ENCODE measurements at places on chromosomes 11 and 22. TPM values are rescaled to one million over a fixed set of nuclear protein-coding genes. Genes with fewer than 3 reads are reported as not detected.
A peak's percentile ranks its signal among the peaks of the same experiment; 100 is the strongest.

DNA sequence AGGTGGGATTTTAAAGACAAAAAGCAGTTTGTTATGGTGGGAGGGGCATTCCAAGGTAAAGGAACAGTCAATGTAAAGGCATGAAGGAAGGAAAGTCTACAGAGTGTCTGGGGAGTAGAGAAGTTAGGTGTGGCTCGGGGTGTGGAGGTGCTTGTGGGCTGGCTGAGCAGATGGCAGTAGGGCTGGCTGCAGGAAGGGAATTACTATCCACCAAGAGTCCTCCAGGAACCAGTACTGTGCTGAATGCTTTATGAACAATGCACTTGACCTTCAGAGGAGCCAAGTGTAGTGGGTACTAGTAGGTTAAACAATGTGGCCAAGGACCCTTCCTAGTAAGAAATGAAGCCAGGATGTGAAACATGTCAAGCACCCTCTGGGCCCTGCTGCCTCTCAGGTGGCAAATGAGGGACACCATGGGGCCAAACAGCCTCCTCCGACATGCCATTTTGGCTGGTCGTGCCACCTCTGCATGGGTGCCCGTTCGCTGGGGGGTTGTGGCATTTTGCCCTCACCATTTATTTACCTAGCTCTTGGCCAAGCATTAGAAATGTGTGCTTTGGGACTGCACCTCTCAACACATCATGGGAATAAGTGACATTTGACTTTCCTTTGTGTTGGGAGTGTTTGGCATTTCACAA, 123.6 kb upstream of the TENM4 start:
- no peaks in the 10 kb centered on the region for H3K36me3 ChIP-seq
- H3K27me3 ChIP-seq = no peaks in the 10 kb centered on the region
- no peak for DNase-seq
- H3K27ac ChIP-seq = no peak overlapping the region

DNA sequence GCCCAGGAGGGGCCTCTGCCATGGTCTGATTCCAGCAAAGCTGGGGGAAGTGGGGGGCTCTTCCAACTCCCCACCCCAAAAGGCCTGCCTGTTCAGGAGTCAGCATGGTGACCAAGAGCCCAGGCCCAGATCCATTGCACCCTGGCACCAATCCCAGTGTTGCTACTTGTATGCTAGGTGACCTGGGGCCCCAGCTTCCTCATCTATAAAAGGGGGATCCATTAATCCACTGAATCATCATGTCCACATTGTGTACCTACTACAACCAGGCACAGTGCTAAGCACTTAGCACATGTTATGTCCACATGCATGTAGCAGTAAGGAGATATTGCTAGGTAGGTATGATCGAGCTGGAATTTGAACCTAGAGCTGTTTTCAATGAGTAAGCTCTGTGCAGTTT, 2.0 kb downstream of the SYT12 start:
- no peaks in the 10 kb centered on the region for H3K27me3 ChIP-seq
- no peak for DNase-seq
- no peaks in the 10 kb centered on the region for H3K4me1 ChIP-seq
- H3K27ac ChIP-seq = no peak overlapping the region

DNA sequence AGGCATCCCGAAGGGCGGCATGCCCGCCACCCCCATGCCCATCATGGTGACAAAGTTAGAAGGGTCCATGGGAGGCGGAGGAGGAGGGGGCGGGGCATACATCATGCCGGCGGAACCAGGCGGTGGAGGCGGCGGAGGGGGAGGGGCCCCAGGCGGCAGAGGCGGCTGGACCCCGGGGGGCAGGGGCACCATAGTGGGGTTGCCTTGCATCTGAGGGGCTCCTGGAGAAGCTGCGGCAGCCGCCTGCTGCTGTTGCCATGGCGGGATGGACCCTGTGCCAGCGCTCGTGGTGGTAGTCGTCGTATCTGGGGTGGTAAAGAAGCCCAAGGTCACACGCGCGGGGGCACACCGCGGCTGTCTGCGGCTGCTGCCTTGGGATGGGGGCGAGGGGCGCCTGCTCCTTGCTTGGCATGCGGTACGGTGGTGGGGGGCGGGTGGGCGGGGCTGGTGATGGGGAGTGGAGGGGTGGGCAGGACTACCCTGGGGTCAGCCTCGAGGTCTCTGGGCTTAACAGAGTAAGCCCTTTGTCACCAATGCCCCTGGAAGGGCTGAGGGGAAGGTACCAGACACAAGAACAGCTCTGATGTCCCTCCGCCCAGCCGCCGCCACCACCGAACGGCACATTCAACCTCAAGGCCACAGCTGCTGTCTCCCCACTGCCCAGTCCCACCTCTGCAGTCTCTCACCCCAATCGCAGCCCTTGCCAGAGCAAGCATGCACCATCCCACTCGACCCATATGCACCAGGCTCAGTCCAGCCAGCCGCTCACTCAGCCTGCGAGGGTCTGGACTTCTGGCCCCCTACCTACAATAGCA, 6.3 kb upstream of the PYGM start:
- no peak for DNase-seq
- H3K36me3 ChIP-seq = peaks cover 41% of the 10 kb centered on the region
- H3K27me3 ChIP-seq = no peaks in the 10 kb centered on the region
- H3K4me3 ChIP-seq = no peak overlapping the region

- H3K4me1 ChIP-seq = no peaks in the 10 kb centered on the region
- no peaks in the 10 kb centered on the region for H3K36me3 ChIP-seq
- H3K4me3 ChIP-seq = no peak overlapping the region
- no peaks in the 10 kb centered on the region for H3K27me3 ChIP-seq
- no peak overlapping the region for H3K27ac ChIP-seq
These were observed 37.0 kb downstream of the KREMEN1 start for GRCh38 chr22:29109822-29110221.

OR56A1 gene
- total RNA-seq = not detected

TUB gene
- 9.2 TPM for total RNA-seq

GLYAT gene
- not detected for total RNA-seq

GRCh38 chr11:111601979-111602864, at the start of gene SIK2:
Gene SIK2 (plus strand): TSS chr11:111602449. CDS start chr11:111602564, 115 bp downstream.
- no peaks in the 10 kb centered on the region for H3K4me1 ChIP-seq
- H3K27ac ChIP-seq = peak within 1 kb of the TSS; percentile 97
- DNase-seq = peak; percentile 94
- no peaks in the 10 kb centered on the region for H3K36me3 ChIP-seq

RIN1 gene
- total RNA-seq = 16.9 TPM

DNA sequence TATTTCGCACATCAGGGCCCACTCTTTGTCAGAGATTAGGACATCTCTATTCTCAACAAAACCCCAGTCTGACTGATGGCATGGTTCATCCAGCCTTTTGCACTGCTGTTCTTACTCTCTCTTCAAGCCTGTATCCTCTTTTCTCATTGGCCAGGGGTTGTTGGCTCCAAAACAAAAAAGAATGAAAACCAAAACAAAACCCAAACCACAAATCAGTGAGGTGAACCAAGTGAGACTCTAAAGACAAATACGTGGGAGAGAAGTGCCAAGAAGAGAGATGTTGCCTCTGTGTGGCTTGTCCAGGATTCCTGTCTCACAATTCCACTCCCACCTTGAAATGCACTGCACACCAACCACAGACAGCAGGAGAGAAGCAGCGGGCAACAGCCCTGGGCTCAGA, 278.9 kb upstream of the NARS2 start:
- H3K4me1 ChIP-seq = no peaks in the 10 kb centered on the region
- DNase-seq = no peak
- no peaks in the 10 kb centered on the region for H3K27me3 ChIP-seq
- no peak overlapping the region for H3K27ac ChIP-seq
- no peaks in the 10 kb centered on the region for H3K36me3 ChIP-seq
- H3K4me3 ChIP-seq = no peak overlapping the region

DNA sequence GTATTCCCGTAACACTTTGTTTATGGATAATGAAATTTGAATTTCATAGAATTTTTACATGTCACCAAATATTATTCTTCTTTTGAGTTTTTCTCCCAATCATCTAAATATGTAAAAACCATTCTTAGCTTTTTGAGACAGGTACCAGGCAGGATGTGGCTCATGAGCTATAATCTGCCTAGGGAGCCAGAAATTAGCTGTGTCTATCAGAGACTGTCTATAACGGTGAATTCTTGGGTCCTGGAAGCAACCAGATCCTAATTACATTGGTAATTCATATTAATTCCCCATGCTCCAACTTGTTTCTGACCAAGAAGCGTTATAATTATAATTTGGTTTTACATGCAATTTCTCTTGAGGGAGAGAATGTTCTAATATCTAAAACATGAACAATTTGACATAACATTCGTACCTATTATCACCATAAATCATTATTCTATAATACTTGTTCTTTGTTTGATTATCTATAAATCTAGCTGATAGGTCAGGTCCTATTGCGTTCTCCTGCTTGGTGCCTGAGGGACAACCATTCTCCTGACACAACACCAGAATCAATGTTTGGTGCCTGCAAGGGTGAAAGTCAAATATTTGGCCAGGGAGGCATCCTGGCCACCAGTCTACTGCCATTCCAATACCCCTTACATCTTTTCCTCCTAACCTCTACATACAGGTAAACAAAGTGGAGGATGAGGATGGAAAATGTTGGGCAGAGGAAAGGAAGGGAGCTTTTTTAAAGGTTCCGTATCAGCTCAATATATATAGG, 69.9 kb downstream of the RSF1 start:
- DNase-seq = no peak
- H3K27ac ChIP-seq = no peak overlapping the region
- no peaks in the 10 kb centered on the region for H3K27me3 ChIP-seq
- no peak overlapping the region for H3K4me3 ChIP-seq
- H3K36me3 ChIP-seq = no peaks in the 10 kb centered on the region
- no peaks in the 10 kb centered on the region for H3K4me1 ChIP-seq

DNA sequence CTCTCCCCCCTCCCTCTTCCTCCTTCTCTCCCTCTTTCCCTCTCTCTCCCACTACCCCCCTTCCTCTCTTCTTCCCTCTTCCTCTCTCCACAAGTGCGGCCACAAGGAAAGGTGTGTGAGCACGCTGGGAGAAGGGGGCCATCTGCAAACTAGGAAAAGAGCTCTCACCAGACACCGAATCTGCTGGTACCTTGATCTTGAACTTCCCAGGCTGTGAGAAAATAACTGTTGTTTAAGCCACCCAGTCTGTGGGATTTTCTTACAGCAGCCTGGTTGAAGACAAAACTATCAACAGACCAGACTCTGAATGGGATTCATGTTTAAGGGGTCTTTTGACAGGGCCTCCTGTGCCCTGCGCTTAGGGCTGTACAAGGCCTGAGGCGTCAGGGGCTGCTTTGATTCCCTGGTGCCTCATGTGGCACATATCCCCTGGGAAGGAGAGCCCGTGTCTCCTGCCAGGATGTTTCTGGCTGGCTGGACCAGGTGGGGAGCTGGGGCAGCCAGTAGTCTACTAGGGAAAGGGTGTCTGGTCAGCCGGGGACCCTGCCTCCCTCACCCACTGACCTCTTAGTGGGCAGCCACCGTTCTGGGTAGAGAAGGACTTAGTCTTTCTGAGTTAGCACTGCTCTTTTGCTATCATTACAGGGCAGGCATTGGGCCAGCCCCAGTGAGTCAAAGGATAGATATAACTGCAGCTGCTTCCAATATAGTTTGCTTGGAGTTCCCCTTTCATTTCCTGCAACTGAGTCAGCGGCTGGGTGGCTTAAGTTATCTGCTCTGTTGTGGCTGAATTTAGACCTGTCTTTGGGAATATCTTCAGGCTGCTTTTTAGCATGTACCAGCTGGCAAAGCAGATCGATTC, 6.2 kb downstream of the PANX1 start:
- H3K4me3 ChIP-seq = no peak overlapping the region
- H3K4me1 ChIP-seq = peaks cover 3% of the 10 kb centered on the region
- no peaks in the 10 kb centered on the region for H3K27me3 ChIP-seq
- H3K36me3 ChIP-seq = no peaks in the 10 kb centered on the region

DNA sequence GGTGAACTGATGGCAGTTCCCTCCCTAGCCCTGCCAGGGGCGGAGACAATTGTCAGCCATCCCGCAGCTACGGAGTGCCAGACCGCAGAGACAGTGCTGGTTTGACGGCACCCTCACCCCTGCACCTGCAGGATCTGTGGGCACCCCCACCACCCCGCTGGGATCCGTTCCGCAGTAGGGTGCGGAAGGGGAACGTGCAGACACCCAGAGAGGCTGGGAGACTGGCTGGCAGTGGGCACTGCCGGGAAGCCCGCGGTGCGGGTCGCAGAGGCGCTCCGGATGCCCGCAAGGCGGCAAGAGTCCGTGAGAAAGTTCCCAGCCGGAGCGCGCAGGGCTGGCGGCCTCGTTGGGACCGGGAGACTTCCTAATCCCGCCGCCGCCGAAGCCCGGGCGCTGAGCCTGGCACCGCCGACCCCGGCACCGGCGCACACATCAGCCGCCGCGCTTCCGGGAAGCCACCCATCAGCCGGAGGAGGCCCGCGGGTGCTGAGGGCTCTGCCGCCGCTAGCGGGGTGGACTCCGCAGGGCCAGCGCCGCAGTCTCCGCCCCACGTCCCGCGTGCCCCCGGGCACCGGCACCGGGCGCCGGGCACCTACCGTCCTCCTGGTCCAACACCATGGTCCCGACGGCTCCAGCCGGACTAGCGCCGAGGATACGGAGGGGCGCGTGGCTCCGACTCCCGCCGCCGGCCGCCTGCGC, 4.3 kb upstream of the LMO1 start:
- peak overlapping the region; percentile 25 for H3K4me3 ChIP-seq
- H3K27me3 ChIP-seq = peaks cover 7% of the 10 kb centered on the region
- no peak overlapping the region for H3K27ac ChIP-seq
- H3K36me3 ChIP-seq = no peaks in the 10 kb centered on the region
